ENCODE measurements at places on chromosomes 5 and 9.

- no peak for DNase-seq
Observed at GRCh38 chr9:93459432-93459847, 6.1 kb upstream of the FAM120AOS start.

DNA sequence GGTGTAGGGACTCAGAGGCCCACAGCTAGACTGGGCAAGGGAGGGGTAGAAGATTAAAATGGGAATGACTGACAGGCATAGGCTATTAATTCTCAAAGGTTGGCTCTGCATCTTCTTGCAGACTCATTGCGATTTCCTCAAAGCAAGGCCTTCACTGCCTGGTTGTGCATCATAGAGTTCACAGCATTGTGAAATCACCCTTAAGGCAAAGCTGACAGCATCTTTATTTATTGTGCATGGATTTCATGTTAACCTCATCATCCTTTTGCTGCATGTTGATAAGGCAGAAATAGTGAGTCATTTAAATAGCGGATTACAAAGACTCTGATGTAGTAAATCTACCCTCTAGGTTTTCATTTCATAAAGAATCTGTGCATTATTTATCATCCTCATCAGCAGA, 13.6 kb upstream of the PALM2AKAP2 start:
- no peak for DNase-seq

DNA sequence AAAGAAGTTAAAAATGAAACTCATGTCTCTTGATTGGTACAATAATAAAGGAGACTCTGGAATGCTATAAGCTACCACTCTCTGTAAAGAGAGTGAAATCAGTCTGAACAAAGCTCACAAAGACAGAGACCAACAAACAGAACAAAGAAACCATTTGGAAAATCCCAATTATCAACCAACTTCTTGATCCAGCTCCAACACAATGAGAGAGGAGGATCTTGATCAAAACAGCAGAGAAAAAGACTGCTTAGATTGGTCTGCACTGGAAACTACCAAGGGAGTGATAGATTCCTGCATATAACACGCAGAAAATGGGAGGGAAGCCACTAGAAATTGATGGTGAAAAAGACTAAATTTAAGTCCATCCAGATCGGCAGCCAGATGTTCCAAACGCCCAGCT, 23.1 kb upstream of the RNF38 start:
- no peak for DNase-seq

GRCh38 chr5:111869681-111870080, 112.7 kb upstream of the NREP start:
- no peak for DNase-seq

- no peak for DNase-seq
Observed at GRCh38 chr5:140883927-140884697, 2.2 kb downstream of the PCDHA13 start.

DNA sequence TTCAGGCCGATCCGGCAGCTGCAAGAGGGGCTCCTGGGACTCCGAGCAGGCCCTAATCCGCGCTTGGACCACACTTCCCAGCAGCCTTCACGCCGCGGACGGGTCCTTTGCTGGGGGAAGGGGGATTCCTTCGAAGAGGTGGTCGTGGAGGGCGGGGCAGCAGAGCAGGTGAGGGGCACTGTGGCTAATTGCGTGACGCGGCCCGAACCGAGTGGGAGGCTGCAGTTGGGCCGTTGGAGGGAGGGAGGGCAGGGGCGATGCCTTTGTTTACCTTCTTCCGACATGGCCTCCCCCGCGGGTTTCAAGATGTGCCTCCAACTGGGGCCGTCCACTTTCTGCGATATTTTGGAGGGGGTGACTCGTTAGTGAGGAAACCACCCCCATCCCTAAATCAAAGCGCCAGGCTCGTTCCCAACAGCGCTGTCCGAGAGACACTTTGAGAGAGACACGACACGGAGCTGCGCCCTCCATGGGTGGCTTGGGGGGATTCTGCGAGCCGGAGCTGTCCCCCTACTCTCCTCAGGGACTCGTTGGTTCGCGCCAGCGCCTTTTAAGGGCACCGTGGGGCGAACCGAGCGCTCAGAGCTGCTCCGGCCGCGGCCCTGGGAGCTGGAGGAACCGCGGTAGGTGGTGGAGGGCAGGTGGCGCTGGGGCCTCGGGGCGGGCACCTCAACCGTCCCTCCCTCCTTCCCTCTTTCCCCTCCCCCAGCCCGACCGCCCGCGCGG, at the start of gene FAM53C:
TSS of gene FAM53C (plus strand) at position 582 of the 726 bp plus-strand sequence. CDS start 3,070 bp downstream, outside the sequence.
- peak; percentile 89 for DNase-seq

DNA sequence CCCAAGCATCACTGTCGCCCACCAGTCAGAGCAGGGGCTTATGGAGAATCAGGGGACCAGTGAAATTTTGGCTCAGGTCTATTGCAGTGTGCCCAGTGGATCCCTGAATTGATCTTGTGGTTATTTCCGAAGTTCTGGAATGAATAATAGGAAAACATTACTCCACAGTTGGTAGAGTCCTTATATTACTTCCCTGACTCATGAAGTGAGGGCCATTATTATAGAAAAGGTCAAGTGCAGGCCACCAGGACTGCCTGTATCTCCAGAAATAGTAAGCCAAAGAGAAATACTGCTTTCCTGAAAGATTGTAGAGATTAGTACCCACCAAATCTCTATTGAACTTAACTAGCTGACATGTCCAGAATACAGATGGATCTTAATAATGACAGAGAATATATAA, 335.0 kb downstream of the NPR3 start:
- no peak for DNase-seq

- no peak for DNase-seq
Observed at GRCh38 chr9:78682216-78682615, 385.3 kb downstream of the PSAT1 start.

GRCh38 chr5:80834710-80835109, 125.5 kb upstream of the RASGRF2 start:
- no peak for DNase-seq

DNA sequence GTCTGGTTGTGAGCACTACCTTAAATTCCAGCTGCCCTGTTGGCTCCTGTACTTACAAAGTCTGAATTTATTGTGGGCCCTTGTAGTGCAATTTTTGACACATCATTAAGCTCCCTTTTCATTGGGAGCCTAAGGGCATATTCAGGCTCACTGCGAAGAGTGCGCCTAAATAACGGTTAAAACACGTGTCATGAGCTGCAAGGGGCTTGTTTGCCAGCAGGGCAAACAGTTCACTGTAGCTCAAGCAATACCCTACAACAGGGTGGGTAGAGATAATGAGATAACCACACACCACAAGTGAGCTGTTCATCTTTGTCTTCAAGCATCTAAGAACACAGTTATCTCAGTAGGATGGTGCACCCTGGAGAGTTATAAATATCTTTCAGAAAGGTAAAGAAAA, 214.2 kb downstream of the SLF1 start:
- DNase-seq: no peak

DNA sequence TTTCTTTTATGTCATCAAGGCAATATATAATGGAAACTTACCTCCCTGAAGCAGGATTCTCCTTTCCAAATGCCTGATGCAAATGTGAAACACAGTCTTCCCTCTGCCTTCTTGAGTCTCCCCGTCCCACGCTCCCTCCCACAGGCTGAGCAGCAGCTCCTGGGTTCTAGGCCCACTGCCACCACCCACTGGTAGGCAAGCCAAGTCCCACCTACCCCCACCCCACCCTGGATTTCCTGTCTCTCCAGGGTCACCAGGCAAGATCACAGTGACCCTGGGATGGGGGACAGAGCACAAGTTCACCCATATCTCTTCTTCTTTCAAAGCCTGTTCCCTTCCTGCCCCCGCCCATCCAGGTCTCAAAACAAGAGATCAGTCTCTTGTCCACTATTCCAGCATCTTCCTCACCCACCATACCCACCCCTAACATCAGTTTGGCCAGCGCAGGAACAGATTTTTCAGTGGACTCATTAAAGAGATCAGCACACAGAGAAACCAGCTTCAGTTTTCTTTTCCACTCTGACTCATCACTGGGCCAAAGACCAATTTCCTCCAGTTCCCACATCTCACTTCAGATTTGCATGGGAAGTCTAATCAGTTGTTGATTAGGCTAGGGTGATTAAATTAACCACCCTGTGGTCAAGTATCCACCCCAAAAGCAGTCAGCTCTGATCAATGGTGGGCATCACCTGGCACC, 151.5 kb downstream of the ACTL7B start:
- DNase-seq: no peak

DNA sequence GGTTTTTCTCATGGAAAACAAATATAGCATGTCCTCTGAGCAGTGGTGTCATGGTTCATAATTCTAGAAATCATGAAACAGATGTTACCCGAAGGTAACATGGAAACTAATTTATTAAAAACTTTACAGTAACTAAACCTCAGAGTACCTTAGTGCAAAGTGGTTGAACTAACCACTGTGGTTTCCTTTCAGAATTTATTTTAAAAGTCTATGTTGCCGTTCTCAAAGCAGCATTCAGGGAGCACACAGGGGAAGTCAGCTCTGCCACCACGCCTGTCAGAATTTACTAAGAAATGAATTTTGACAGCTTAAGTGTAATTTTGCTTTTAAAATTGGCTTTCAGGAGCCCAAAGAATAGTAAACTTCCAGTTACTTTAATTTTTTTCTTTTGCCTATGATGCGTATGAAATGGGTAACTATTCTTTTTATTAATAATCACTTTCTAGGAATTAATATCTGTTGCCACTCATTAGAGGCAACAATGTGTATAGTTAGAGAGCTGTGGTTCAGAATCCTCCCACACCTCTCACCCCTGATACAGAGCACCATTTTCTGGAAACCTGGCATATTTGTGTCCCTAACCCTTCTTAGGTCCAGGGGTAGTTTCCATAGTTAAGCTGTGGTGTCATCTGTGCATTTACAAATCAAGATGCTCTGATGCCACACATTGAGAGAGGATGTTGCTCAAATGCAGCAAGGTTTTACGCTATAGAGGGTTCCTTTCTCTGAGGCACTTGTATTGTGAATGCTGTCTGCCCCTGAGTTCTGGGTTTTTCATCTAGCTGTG, 202.6 kb downstream of the ZSWIM6 start:
- DNase-seq: no peak

GRCh38 chr9:6931913-6932312, 174.1 kb downstream of the KDM4C start:
- peak; percentile 10 for DNase-seq

GRCh38 chr9:98040212-98040611, 16.3 kb upstream of the NANS start:
- DNase-seq: no peak

GRCh38 chr9:137648396-137648795, 29.6 kb downstream of the EHMT1 start:
- DNase-seq: no peak

GRCh38 chr5:33843579-33843978, 48.2 kb downstream of the ADAMTS12 start:
- no peak for DNase-seq

GRCh38 chr9:91195372-91196012, 166.2 kb downstream of the AUH start:
- DNase-seq: no peak

- DNase-seq: no peak
Observed at GRCh38 chr5:82147860-82148573, 130.1 kb downstream of the RPS23 start.

DNA sequence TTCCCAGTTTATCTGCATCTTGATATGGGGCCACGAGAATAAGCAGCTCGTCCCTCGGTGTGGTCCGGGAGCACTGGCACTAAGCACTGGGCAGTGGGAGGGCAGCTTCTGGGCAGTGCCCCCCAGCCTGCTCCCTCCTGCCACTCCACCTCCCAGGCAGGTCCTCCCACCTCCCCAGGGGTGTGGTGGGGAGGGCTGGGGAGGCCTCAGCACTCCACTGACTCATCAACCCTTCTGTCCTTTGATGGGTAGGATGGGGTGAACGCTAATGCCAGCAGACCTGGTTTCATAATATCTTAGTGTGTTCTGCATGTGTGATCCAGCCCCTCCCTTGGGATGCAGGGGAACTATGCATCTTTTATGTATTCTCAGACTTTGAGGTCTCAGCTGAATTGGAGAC, 62.2 kb upstream of the GNE start:
- DNase-seq: no peak

GRCh38 chr9:19510907-19511306, 102.1 kb downstream of the ACER2 start:
- no peak for DNase-seq

DNA sequence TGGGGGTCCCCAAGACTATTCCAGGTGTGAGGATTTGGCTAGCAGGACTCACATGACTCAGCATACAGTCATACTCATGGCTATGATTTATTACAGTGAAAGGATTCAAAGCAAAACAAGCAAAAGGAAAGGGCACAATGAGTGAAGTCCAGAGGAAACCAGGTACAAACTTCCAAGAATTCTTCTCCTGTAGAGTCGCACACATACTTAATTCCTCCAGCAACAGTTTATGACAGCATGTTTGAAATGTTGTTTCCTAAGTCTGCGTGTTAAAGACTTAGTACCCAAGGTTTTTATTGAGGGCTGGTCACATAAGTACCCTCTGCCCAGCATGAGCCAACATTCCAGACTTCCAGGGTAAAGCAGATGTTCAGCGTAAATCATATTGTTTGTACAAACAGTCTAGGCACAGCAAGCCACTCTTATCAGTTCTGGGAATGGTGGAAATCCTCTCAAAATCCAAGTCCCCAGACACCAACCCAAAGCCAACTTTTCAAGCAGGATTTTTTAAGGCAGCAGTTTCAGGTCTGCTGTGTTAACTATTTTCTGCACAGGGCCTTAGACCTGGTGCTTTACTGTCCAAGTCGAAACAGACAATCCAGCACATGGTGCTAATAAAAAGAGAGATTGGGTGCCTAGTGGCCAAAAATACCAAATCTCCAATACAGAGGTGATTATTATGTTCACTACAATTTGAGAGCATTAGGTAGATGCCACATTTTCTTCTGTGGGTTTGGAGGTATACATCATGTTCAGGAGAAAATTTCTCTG, 18.6 kb upstream of the RICTOR start:
- no peak for DNase-seq

- no peak for DNase-seq
Observed at GRCh38 chr5:125152044-125152443, 405.6 kb upstream of the ZNF608 start.

DNA sequence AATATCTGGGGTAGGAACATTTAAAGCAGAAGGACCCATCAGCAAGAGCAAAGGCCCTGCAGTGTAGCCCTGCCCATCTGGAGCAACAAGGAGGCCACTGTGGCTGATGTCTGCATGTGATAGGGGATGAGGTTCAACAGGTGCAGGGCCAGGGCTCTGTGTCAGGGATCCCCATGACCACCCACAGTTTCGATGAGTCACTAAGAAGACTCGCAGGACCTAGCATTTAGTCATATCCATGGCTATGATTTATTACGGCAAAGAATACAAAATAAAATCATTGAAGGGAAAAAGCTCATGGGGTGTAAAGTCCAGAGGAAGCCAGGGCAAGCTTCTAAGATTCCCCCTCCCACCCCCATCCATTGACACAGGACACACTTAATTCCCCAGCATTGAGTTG, 188.6 kb downstream of the ADGRV1 start:
- no peak for DNase-seq

GRCh38 chr5:100706776-100707175, 171.6 kb downstream of the FAM174A start:
- DNase-seq: no peak

- DNase-seq: no peak
Observed at GRCh38 chr5:36462295-36463021, 143.9 kb upstream of the SLC1A3 start.

DNA sequence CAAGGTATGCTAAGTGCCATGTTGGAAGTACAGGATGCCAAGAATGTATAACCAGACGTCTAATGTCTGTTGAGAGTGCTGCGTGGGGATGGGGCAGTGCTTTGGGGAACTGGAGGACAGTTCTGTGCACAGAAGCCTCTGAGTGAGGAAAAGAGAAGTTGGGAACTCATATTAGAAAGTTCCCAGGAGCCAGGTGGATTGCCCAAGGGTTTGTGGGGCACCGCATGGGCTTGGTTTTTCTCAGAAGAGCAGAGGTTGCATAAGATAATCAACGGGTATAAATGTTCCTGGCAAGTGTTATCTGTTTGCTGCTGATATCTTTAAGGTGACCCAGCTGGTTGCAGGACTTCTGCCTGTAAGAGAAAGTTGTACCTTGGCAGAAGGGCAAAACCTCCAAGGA, 13.1 kb downstream of the HRH2 start:
- DNase-seq: no peak

All from stimulated activated CD4-positive, alpha-beta T cell treated with anti-CD3 and anti-CD28 coated beads, Interleukin-1b, Interleukin-23, amount 100 ng/mL, for 4 hours (primary cell).